Suprapubic skin (tissue), 4 donors: ENCODE measurements at places on chromosomes 2 and 18. TPM values are rescaled to one million over a fixed set of nuclear protein-coding genes. Genes with fewer than 3 reads are reported as not detected.

DNA sequence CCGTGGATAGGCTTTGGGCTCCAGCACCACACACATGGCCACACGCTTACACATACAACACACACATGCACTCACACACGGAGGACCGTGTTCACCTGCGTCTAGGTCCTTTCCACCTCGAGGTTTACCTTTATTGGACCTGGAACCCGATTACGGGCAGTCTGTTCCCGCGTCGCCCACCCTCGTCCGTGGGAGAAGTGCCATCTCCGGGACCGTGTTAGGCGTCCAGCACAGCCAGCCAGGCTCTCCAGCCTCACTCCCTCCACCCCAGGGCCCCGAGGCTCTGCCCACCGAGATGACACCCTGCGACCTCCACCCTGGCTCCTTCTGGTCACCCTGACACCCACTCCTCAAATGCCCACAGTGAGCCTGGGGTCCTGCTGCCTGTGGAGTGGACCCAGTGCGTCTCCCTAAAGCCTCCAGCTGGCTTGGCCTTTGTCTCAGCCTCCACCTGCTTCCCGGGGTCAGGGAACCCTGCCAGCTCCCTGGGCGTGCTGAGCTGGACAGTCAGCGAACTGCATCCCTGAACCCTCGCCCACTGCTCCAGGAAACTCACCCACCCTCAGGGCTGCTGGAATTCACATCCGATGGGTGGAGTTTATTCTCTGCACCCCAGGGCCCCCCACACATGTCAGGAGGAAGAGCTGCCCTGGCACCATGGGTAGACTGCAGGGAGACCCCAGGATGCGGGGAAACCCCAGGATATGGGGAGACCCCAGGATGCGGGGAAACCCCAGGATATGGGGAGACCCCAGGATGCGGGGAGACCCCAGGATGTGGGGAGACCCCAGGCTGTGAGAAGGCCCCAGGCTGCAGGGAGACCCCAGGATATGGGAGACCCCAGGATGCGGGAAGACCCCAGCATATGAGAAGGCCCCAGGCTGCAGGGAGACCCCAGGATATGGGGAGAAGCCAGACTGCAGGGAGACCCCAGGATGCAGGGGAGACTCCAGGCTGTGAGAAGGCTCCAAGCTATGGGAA, 33.0 kb downstream of the ADI1 start:
- peak; percentile 57 for DNase-seq
- H3K27me3 ChIP-seq, result no peaks in the 10 kb centered on the region

Gene ORC4
- 50.8 TPM for total RNA-seq

DNA sequence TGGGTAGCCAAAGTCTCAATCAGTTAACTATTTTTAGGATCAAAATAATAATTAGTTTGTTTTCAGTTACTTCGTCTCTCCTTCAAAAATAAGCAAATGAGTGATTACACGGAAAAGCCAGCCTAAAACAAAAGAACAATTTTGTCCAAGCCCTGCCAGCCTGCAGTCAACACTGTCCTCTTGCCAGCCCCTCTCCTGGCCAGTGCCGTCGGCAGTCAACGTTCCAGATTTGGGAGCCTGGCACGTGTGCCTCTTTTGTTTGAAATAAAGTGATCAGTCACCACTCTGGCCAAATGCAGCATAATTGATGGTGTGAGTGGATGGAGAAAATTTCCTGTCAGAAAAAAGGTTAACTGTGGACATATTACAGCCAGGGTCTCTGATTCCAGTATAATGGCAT, 260.6 kb upstream of the SKOR2 start:
- H3K27ac ChIP-seq, result no peak overlapping the region
- no peak for DNase-seq
- H3K36me3 ChIP-seq, result no peaks in the 10 kb centered on the region
- no peaks in the 10 kb centered on the region for H3K4me1 ChIP-seq
- H3K27me3 ChIP-seq, result no peaks in the 10 kb centered on the region

GRCh38 chr2:132564065-132564464, 105.9 kb downstream of the LYPD1 start:
- no peak for DNase-seq
- no peaks in the 10 kb centered on the region for H3K4me1 ChIP-seq
- H3K36me3 ChIP-seq, result no peaks in the 10 kb centered on the region
- H3K27me3 ChIP-seq, result no peaks in the 10 kb centered on the region
- no peak overlapping the region for H3K27ac ChIP-seq

GRCh38 chr2:101277111-101277510, 24.4 kb downstream of the CNOT11 start:
- DNase-seq, result no peak
- no peak overlapping the region for H3K4me3 ChIP-seq
- H3K27me3 ChIP-seq, result no peaks in the 10 kb centered on the region
- no peak overlapping the region for H3K27ac ChIP-seq

GRCh38 chr18:13227910-13228309, 9.3 kb downstream of the LDLRAD4 start:
- H3K27ac ChIP-seq, result no peak overlapping the region
- H3K36me3 ChIP-seq, result no peaks in the 10 kb centered on the region
- DNase-seq, result no peak
- no peak overlapping the region for H3K4me3 ChIP-seq

Gene PIEZO2
- 0.68 TPM for total RNA-seq

GRCh38 chr2:32947076-32947483, 327 bp downstream of the LTBP1 start:
- H3K4me1 ChIP-seq, result peaks cover 11% of the 10 kb centered on the region
- peak overlapping the region; percentile 71 for H3K27ac ChIP-seq
- no peaks in the 10 kb centered on the region for H3K27me3 ChIP-seq
- H3K36me3 ChIP-seq, result no peaks in the 10 kb centered on the region

Gene TMEM163
- 0.23 TPM for total RNA-seq

Gene UGT1A8
- total RNA-seq, result 0.47 TPM

Gene ZC3H6
- 38.5 TPM for total RNA-seq

DNA sequence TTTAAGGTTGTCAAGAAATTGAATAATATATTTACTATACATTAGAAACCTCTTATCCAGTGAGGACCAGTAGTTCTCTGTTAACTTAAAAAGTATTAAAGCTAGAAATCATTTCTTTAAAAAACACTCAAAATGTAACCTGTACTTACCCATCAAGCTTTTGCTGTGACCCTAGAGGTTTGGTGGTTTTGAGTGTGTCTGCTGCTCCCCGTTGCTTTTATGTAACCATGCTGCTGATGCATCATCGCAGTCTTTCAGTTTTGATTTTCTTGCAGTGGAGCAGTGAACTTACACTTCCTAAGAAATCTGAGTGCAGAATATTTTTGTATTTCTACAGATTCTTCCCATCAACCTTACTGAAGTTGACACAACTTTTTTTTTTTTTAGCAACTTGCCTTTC, 34.2 kb downstream of the MRPS9 start:
- no peaks in the 10 kb centered on the region for H3K4me1 ChIP-seq
- no peak overlapping the region for H3K4me3 ChIP-seq
- no peak overlapping the region for H3K27ac ChIP-seq
- no peak for DNase-seq

- peaks cover 6% of the 10 kb centered on the region for H3K27me3 ChIP-seq
- peaks cover 15% of the 10 kb centered on the region for H3K4me1 ChIP-seq
- peak; percentile 50 for DNase-seq
- H3K27ac ChIP-seq, result no peak overlapping the region
- no peaks in the 10 kb centered on the region for H3K36me3 ChIP-seq
Measured at GRCh38 chr18:79857082-79857671, 59.4 kb downstream of the KCNG2 start.

GRCh38 chr2:111930875-111931274, 32.5 kb downstream of the MERTK start:
- H3K27ac ChIP-seq, result no peak overlapping the region
- peaks cover 14% of the 10 kb centered on the region for H3K4me1 ChIP-seq
- DNase-seq, result no peak

- H3K27ac ChIP-seq, result peak overlapping the region; percentile 60
- H3K4me3 ChIP-seq, result no peak overlapping the region
- DNase-seq, result no peak
- H3K36me3 ChIP-seq, result no peaks in the 10 kb centered on the region
Measured at GRCh38 chr18:31513189-31513935, 15.4 kb downstream of the DSG2 start.

- no peak for DNase-seq
- H3K27ac ChIP-seq, result no peak overlapping the region
- no peaks in the 10 kb centered on the region for H3K4me1 ChIP-seq
- H3K36me3 ChIP-seq, result no peaks in the 10 kb centered on the region
Measured at GRCh38 chr18:70496353-70497294, 207.8 kb downstream of the SOCS6 start.

Gene ARL5A
- total RNA-seq, result 76.7 TPM

- no peak for DNase-seq
- no peaks in the 10 kb centered on the region for H3K36me3 ChIP-seq
- H3K27me3 ChIP-seq, result no peaks in the 10 kb centered on the region
- no peak overlapping the region for H3K4me3 ChIP-seq
Measured at GRCh38 chr2:71747559-71747958, 294.2 kb downstream of the DYSF start.

- no peak overlapping the region for H3K27ac ChIP-seq
- H3K4me1 ChIP-seq, result no peaks in the 10 kb centered on the region
- H3K27me3 ChIP-seq, result no peaks in the 10 kb centered on the region
- no peak overlapping the region for H3K4me3 ChIP-seq
- no peak for DNase-seq
Measured at GRCh38 chr2:168934826-168935225, 33.7 kb downstream of the G6PC2 start.

Gene PLCL1
- 2.6 TPM for total RNA-seq

- H3K4me3 ChIP-seq, result no peak overlapping the region
- no peaks in the 10 kb centered on the region for H3K27me3 ChIP-seq
- DNase-seq, result no peak
Measured at GRCh38 chr2:9297807-9298206, 91.2 kb downstream of the ASAP2 start.

Gene MYCN
- 2.4 TPM for total RNA-seq

Gene GREB1
- total RNA-seq, result 6.1 TPM

GRCh38 chr2:183606718-183607085, 482.5 kb downstream of the NUP35 start:
- no peaks in the 10 kb centered on the region for H3K36me3 ChIP-seq
- H3K4me3 ChIP-seq, result no peak overlapping the region
- DNase-seq, result no peak
- H3K27ac ChIP-seq, result no peak overlapping the region
- no peaks in the 10 kb centered on the region for H3K4me1 ChIP-seq
- no peaks in the 10 kb centered on the region for H3K27me3 ChIP-seq

DNA sequence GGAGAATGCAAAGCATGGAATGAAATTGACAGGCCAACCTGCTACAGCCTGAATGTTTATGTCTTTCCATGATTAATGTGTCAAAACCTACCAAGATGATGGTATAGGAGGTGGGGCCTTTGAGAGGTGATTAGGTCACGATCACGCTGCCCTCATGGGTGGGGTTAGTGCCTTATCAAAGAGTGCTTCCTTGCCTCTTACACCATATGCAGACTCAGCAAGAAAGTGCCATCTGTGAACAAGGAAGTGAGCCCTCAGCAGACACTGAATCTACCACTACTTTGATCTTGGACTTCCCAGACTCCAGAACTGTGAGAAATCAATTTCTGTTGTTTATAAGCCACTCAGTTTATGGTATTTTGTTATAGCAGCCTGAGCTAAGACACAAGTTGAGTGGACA, 147.5 kb upstream of the BCL2L11 start:
- no peaks in the 10 kb centered on the region for H3K4me1 ChIP-seq
- no peak overlapping the region for H3K4me3 ChIP-seq
- no peaks in the 10 kb centered on the region for H3K36me3 ChIP-seq
- DNase-seq, result no peak
- no peak overlapping the region for H3K27ac ChIP-seq

- no peaks in the 10 kb centered on the region for H3K27me3 ChIP-seq
- peaks cover 28% of the 10 kb centered on the region for H3K4me1 ChIP-seq
- no peak overlapping the region for H3K27ac ChIP-seq
- no peak overlapping the region for H3K4me3 ChIP-seq
- no peaks in the 10 kb centered on the region for H3K36me3 ChIP-seq
- DNase-seq, result peak; percentile 77
Measured at GRCh38 chr18:48827291-48828193, 123.2 kb downstream of the SMAD7 start.
